ENCODE measurements at places on chromosomes 2 and 18. TPM values are rescaled to one million over a fixed set of nuclear protein-coding genes. Genes with fewer than 3 reads are reported as not detected.
A peak's percentile ranks its signal among the peaks of the same experiment; 100 is the strongest.

The ZNF396 gene
- 0.97 TPM for total RNA-seq

DNA sequence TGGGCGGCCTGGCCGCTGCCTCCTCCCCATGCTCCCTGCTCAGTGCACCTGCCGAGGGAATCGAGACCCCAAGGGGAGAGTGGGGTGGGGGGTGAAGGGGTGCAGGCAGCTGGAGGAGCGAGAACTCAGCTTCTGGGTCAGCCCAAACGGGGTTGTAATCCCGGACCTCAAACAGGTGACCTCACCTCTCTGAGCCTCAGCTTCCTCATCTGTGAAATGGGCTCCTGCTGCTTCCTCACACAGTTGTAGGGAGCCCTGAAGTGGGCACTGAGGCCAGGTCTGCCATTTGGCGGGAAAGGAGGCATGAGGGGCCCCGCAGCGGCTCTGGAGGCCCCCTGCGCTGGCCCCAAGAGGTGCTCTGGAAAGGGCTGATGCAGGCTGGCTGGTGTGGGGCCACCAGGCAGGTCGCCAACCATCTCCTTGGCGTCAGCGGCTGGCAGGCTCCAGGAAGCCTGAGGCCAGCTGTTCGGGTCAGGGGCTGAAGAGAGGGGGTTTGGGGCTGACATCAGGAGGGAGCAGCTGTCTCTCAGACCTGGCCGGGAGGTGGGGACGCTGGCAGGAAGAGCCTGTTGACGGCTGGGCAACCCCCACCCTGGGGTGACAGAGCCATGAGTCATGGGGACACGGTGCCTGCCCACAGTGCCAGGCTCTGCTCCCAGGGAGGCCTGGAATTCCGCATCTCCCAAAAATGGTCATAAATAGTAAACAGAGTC, 4.9 kb downstream of the KLHL30 start:
- peak; percentile 64 for DNase-seq

The HAAO gene
- 3.4 TPM for total RNA-seq

DNA sequence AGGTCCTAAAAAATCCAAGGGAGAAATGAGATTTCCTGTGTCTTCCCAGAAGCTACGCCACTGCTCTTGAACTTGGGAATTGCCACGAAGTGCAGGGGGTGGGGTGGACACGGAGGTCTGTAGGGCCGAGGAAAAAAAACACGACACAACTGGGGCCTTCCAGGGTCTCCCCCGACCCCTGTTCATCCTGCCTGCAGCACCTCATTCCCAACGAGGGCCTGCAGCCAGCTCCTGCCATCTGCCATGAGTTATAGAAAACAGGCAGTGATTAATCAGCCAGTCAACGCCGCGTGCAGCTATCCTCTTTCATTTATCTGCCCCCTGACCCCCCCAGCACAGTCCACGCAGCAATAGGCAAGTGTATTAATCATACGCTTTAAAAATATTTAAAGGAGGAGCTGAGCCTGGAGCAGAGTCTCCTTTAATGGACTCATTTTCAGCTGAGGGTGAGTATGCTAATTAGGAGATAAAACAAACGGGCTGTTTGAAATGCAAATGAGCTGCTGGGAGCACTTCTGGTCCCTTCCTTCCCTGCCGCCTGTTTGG, 209.9 kb downstream of the TFCP2L1 start:
- DNase-seq, result peak; percentile 61

GRCh38 chr2:191701696-191702095, 23.8 kb downstream of the NABP1 start:
- DNase-seq, result no peak

GRCh38 chr18:8367217-8367988, 241.8 kb upstream of the RAB12 start:
- peak; percentile 38 for DNase-seq

The RAX gene
- not detected for total RNA-seq

The PDE11A gene
- 0.56 TPM for total RNA-seq

DNA sequence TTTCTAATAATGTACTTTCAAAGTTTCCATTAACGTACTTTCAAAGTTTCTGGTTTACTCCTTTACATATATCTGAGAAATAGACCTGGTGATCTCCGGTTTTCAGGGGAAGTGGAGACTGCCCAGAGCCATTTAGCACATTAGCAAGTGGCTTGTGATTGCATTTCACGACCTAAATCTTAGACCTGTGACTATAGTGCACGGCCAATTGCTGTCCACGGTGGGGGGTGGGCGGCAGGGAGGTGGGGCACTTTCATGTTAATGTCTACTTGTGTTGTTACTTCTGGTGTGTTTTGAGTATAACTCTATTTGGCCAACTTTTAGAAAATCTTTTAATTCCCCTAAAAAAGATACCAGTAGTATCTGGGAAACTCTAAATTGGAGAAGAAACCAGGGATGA, 11.3 kb downstream of the GATA6 start:
- DNase-seq, result no peak

DNA sequence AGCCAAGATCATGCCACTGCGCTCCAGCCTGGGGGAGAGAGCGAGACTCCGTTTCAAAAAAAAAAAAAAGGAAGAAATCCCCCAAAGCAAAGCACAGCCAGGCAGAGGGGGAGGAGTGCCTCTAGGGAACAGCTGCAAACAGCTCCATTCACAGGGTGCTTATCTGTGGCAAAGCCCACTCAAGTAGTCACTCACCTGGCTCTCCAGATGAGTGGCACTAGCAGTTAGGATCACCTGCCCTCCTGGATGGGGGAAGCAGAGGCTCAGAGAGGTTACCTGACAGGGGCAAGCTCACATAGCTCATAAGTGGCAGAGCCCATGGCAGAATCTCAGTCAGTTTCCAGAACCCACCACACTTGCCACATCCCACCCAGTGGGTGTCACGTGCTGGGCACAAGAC, 30.3 kb downstream of the TFCP2L1 start:
- DNase-seq, result no peak

GRCh38 chr2:98891591-98891990, 44.4 kb downstream of the CRACDL start:
- no peak for DNase-seq

DNA sequence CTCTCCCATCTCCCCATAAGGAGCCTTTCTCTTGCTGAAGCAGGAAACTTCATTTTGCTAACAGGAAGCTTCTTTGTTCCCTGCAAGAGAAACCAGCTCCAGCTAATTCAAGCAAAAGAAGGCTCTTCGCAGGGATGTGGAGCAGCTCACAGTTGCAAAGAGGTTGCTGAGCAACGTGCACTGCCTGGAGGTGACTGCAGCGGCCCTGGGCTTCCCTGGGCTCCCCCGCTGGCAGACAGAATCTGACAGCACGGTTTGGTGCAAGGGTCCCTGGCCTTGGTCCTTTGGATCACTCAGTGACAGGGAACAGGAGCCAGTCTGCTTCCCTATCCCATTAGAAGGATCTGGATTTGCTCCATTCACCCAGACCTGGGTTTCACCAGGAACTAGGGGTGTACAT, 25.8 kb downstream of the GPR55 start:
- DNase-seq, result no peak
